HT1080 (cell line): ENCODE measurements at places on chromosomes 2 and 18. TPM values are rescaled to one million over a fixed set of nuclear protein-coding genes. Genes with fewer than 3 reads are reported as not detected.

The GCG gene
- 0.16 TPM in 1 of 2 replicates, not detected in the other for total RNA-seq

GRCh38 chr2:207928079-207928478 lies 97.2 kb downstream of the PLEKHM3 start:
- no peak for DNase-seq

The SLC9A2 gene
- total RNA-seq = 0.18 TPM in 1 of 2 replicates, not detected in the other

DNA sequence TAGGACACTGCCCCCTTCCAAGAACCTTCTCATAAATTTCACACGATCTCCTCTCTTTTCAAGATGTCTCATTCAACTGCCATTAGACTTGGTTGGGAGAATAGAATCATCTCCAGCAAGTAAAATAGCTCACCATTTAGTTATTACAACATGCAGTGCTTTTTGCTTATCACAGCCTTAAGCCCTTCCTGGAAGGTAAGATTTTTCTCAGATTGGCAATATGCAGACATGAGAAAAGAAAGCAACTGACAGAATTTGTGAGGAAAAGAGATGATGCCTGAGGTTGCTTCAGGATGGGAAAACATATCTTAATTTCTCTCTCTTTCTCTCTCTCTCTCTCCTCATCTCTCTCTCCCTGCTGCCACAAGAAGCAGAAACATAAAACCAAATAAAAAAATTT lies 855.1 kb upstream of the ACVR2A start:
- no peak for DNase-seq

GRCh38 chr2:66696374-66696773 lies 261.4 kb downstream of the MEIS1 start:
- DNase-seq = no peak
